ENCODE measurements at places on chromosomes 16 and 17.

DNA sequence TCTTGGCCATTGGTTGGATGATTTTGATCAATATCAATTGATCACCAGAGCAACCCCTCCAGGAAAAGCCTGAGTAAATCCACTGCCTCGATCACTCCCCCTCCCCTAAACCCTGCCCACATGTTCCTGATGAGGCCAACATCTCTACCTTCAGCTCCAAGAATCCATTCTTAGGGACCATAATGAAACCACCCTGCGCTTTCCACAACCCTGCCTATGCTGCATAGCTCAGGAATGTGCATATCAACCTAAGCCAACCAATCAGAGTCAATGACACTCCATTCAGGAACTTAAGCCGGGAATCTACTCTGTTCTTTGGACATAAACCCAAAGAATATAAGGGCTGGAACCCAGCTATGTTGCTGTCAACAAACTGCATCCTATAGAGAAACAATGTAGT lies 86.3 kb downstream of the MYH11 start:
- DNase-seq, result no peak

DNA sequence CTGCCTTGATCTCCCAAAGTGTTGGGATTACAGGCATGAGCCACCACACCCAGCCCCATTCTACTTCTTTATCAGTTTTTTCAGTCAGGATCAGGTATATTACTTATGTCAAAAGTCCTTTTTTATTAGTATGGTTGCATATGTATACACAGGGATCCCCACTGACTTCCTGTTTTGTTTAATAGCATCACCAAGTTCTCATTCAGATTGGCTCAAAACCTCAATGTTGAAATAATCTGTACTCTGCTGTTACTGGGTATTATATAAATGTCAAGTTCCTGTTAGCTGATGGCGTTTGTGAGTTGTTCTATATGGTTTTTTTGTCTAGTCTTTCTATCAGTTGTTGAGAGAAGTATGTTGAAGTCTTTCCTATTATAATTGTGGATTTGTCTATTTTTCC lies 168.5 kb downstream of the BCAS3 start:
- DNase-seq, result no peak

DNA sequence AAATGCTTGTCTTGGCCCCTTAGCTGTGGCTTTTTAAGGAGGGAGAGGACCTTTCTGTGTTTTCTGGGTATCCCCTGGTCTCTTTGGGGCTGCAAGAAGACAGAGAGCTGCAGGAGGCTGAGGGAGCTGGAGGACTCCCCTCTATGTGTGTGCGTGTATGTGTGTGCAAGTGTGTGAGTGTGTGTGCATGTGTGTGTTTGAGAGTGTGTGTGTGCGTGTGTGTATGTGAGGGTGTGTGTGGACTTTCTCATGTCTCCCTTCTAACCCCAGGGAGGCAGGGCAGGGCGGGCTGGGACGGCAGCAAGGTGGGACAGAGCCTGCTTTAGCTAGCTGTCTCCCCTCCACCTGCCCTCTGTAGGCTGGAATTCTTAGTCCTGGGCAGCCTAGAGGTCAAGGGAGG lies 1.9 kb downstream of the PRSS54 start:
- no peak for DNase-seq

GRCh38 chr17:66985338-66986237 lies 21.1 kb downstream of the CACNG4 start:
- DNase-seq, result peak; percentile 54

GRCh38 chr16:68005786-68006286 lies 6.6 kb upstream of the DPEP2 start:
- no peak for DNase-seq
